ENCODE measurements at places on chromosomes 16 and 17. TPM values are rescaled to one million over a fixed set of nuclear protein-coding genes. Genes with fewer than 3 reads are reported as not detected.
A peak's percentile ranks its signal among the peaks of the same experiment; 100 is the strongest.

The RAP1GAP2 gene
- 8.4 TPM for total RNA-seq

The NECAB2 gene
- 0.80 TPM for total RNA-seq

The FSCN2 gene
- 1.6 TPM for total RNA-seq

- no peak for DNase-seq
These were observed 100.8 kb downstream of the TMEM132E start for GRCh38 chr17:34680151-34680550.

GRCh38 chr16:21260870-21261791 is 17.0 kb downstream of the CRYM start:
- no peak for DNase-seq

DNA sequence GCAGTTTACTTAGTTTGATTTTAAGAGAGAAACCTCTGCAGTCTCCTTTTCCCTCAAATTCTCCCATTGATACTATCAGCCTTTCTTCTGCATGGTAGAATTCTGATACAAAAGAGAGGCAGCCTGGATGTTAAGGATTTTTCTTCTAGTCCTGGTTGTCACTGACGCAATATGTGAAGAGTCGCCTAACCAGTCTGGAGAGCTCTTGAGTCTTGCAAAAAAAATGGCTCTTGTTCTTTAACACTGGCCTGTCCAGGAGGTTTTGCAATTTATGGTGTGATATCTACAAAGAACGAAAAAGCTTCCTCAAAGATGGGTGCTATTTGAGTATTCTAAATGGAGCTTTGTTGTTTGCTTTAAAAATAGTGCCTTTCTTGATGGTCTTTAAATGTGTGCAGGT is 28.9 kb downstream of the COX10 start:
- no peak for DNase-seq

GRCh38 chr16:30041841-30042240 is 10.8 kb upstream of the TLCD3B start:
- DNase-seq: no peak

DNA sequence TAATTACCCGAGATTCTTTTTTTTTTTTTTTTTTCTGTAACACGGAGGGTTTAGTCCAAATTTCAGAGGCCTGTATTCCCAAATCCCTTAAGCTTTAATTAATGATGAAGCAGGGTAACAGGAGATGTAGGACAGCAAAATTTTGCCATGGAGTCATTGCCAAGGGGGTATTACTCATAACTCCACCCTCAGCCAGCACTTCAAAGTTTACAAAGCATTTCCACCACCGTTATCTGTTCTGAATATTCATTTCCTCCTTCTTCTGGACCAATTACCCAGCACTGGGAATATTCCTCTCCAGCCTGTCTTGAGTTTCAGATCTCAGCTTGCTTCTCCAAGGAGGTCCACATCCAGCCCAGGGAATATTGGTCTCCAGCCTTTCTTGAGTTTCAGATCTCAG is 747.5 kb upstream of the EEF2KMT start:
- no peak for DNase-seq

DNA sequence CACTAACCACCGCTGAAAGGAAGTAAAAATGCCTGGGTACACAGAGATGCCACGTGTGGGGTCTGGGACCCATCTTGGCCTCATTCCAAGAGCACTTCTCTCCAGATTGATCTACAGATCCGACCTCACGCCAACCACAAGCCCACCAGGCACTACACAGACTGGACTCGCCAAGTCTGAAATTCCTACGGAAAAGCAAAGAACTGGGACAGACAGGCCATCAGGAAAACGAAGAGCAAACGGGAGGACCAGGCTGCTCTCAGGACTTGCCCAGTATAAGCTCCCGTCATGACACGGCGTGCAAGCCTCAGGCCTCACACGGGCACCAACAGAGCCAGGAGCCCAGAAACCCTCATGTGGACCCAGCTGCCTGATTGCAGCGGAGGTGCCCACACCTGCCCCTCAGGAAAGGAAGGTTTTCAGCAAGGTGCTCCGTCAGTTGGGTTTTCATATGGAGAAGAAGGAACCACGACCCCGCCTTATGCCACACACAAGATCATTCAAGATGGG is 20.1 kb upstream of the C16orf95 start:
- DNase-seq: no peak

DNA sequence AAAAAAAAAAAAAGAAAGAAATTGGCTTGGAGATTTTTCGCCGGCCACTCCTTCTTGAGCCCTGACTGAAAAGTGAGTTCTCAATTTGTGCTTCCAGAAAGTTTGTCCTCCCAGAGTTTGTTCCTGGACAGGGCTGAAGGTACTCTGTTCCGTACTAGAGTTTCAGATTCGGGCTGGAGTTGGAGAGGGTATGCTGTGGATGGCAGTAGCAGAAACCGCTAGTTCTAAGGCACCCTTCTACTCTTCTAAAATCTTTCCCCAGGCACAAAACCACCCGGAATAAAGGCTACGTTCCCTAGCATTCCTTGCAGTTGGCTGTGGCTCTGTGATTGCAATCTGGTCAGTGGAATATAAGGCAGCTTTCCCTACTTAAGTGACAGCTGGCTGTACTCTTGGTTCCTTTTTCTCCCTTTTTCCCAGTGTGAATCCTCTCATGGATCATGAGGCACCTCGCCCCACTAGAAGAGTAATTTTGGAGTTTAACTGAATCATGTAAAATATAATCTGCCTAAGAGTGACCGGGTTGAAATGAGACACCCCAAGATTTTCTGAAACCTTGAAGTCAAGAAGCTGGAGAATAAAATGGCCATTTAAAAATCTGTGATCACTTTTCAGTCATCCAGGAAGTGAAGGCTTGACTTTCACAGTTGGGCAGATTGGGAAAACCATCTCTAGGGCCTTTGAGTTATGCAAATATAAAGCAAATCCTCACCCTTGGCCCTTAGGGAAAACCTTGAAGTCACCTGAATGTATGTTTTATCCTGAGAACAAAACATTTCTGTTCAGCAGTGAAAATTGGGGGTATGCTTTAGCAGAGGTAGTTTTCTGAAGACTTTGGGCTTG is 901 bp upstream of the HEATR6 start:
- no peak for DNase-seq

- peak; percentile 87 for DNase-seq
These were observed 86.1 kb downstream of the ZDHHC7 start for GRCh38 chr16:84925092-84925772.

DNA sequence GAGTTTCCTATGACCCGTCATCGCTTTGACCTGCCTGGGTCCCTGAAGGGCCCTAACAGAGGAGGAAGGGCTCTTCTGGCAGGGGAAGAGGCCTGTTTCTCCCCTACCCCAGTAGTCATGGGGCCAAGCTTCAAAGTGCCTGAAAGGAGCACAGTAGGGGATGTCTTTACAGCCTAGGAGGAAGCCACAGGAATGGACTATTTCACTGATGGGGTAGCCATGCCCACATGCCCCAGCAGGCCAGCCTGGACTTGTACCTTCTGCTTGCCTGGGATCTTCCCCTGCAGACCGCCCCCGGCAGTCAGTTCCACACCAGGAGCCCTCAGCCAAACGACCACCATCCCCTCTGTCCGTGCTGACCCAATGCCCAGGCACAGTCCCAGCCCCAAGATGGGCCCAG is 41.8 kb upstream of the PEMT start:
- no peak for DNase-seq

DNA sequence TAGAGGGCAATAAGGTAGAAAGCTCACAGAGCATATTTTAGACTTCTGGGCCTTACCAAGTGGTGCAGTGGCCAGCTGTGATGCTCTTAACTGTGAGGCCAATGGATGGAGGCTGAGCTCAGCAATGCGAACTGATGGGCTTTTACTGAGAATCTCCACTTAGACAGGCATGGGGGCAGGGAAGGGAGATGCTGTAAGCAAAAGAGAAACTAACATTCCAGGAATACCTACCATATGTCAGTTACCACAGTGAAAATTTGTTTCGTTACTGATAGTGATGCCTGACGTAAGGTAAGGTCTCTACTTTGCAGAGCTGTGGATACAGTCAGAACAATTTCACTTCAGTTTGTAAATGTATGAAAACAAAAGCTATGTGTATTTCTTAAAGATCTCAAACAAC is 250.6 kb upstream of the ZFHX3 start:
- DNase-seq: no peak

- no peak for DNase-seq
These were observed 1.9 kb downstream of the PABPN1L start for GRCh38 chr16:88864521-88864920.

DNA sequence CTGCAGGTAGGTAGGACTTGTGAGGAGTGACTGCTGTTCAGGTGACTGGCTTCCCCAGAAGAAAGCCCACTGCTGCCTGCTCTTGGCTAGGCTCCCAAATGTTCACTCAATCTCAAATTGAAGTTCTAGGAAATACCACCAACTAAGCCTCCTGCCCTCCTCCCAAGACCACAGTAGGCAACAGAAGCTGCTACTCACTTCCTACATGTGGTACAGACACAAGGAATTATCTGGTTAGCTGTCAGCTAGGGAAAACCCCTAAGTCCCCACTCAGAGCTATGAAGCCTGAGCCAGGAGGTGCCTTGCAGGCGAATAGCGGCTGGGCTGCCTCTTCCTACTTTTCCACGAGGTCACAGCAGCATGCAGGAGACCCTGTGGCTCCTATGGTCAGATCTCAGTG is 4.9 kb downstream of the FBXO39 start:
- no peak for DNase-seq

Measured in sciatic nerve (tissue), 2 donors.